ENCODE measurements at places on chromosomes 2 and 18. TPM values are rescaled to one million over a fixed set of nuclear protein-coding genes. Genes with fewer than 3 reads are reported as not detected.

GRCh38 chr2:159711562-159712142 lies 654 bp upstream of the MARCHF7 start:
- peak overlapping the region; percentile 99 for H3K27ac ChIP-seq
- H3K36me3 ChIP-seq, result peaks cover 13% of the 10 kb centered on the region
- H3K4me3 ChIP-seq, result peak overlapping the region; percentile 96
- peaks cover 24% of the 10 kb centered on the region for H3K4me1 ChIP-seq

- no peaks in the 10 kb centered on the region for H3K27me3 ChIP-seq
- peaks cover 31% of the 10 kb centered on the region for H3K4me1 ChIP-seq
- no peak overlapping the region for H3K4me3 ChIP-seq
- no peaks in the 10 kb centered on the region for H3K36me3 ChIP-seq
- DNase-seq, result no peak
Measured at GRCh38 chr2:56012221-56012765, 88.7 kb upstream of the EFEMP1 start.

DNA sequence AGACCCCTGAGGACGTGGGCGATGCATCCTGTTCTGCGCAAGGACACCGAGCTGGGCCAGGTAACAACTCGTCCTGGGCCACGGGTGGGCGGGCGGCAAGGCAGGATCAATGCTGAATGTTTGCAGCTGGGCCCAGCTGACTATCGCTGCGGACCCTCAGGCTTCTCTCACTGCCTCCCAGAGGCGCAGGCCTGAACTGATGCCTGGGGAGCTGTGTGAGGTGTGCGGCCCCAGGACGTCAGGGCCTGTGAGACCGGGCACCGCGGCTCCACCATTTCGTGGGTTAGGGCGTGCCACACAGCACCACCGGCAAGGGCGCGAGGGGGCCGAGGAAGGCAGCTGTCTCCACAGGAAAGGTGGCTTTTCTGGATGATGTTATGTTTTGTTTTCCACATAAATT lies 307.4 kb downstream of the NDUFA10 start:
- H3K27me3 ChIP-seq, result peaks cover 5% of the 10 kb centered on the region
- DNase-seq, result no peak
- H3K36me3 ChIP-seq, result peaks cover 3% of the 10 kb centered on the region
- H3K4me3 ChIP-seq, result no peak overlapping the region

DNA sequence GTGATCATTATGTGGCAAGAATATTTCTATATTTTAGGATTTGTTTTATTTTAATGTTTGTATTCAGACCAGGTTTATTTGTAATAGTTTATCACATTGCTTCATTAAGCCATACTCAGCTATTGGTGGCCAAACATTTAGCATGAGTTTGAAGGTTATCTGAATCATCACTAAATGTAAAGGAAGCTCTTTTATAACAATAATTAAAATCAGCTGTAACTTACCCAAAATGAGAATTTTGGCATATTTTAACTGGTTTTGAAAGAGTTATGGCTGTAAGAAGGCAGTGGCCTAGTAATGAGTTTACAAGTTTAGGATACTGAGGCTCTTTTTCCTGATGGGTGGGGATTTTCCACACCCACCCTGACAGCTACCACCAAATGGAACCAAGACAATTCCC lies 177.8 kb downstream of the EN1 start:
- DNase-seq, result no peak
- no peak overlapping the region for H3K27ac ChIP-seq
- no peak overlapping the region for H3K4me3 ChIP-seq
- H3K36me3 ChIP-seq, result no peaks in the 10 kb centered on the region

- peak; percentile 36 for DNase-seq
- peak overlapping the region; percentile 93 for H3K27ac ChIP-seq
- no peak overlapping the region for H3K4me3 ChIP-seq
- no peaks in the 10 kb centered on the region for H3K36me3 ChIP-seq
- peaks cover 2% of the 10 kb centered on the region for H3K27me3 ChIP-seq
Measured at GRCh38 chr2:144596073-144596871, 76.4 kb upstream of the ZEB2 start.

DNA sequence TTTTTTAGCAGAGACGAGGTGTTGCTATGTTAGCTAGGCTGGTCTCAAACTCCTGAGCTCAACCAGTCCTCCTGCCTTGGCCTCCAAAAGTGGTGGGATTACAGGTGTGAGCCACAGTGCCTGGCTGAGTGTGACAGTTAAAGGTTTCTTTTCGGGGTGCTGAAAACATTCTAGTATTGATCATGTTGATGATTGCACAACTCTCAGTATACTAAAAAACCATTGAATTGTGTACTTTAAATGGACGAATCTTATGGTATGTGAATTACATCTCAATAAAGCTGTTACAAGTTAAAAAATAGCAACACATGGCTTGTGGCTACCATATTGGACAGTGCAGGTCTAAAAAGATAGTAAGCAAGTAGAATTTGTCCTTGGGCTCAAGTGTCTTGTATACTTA lies 22.3 kb downstream of the PAPOLG start:
- H3K4me1 ChIP-seq, result no peaks in the 10 kb centered on the region
- H3K27me3 ChIP-seq, result no peaks in the 10 kb centered on the region
- H3K4me3 ChIP-seq, result no peak overlapping the region
- H3K36me3 ChIP-seq, result peaks cover 8% of the 10 kb centered on the region

GRCh38 chr18:35683021-35683420 lies 101.5 kb downstream of the GALNT1 start:
- H3K4me1 ChIP-seq, result peaks cover 3% of the 10 kb centered on the region
- no peak overlapping the region for H3K4me3 ChIP-seq
- no peaks in the 10 kb centered on the region for H3K27me3 ChIP-seq

- H3K4me3 ChIP-seq, result no peak overlapping the region
- no peaks in the 10 kb centered on the region for H3K27me3 ChIP-seq
- no peak overlapping the region for H3K27ac ChIP-seq
- DNase-seq, result no peak
- H3K36me3 ChIP-seq, result peaks cover 16% of the 10 kb centered on the region
- peaks cover 8% of the 10 kb centered on the region for H3K4me1 ChIP-seq
Measured at GRCh38 chr2:54366487-54367280, 89.4 kb upstream of the SPTBN1 start.

- H3K27me3 ChIP-seq, result no peaks in the 10 kb centered on the region
- peak overlapping the region; percentile 82 for H3K27ac ChIP-seq
- peaks cover 22% of the 10 kb centered on the region for H3K4me1 ChIP-seq
- no peak for DNase-seq
- H3K36me3 ChIP-seq, result peaks cover 3% of the 10 kb centered on the region
Measured at GRCh38 chr18:29003194-29003593, 826.3 kb upstream of the CDH2 start.

- no peak for DNase-seq
- H3K27ac ChIP-seq, result no peak overlapping the region
- H3K27me3 ChIP-seq, result peaks cover 11% of the 10 kb centered on the region
- H3K4me1 ChIP-seq, result peaks cover 32% of the 10 kb centered on the region
- H3K36me3 ChIP-seq, result no peaks in the 10 kb centered on the region
Measured at GRCh38 chr2:218785103-218785502, 3.2 kb downstream of the CYP27A1 start.

GRCh38 chr18:68944330-68944729 lies 146.4 kb downstream of the CCDC102B start:
- H3K4me1 ChIP-seq, result no peaks in the 10 kb centered on the region
- H3K36me3 ChIP-seq, result no peaks in the 10 kb centered on the region
- DNase-seq, result no peak
- no peaks in the 10 kb centered on the region for H3K27me3 ChIP-seq
- H3K27ac ChIP-seq, result no peak overlapping the region

- H3K27ac ChIP-seq, result no peak overlapping the region
- peaks cover 19% of the 10 kb centered on the region for H3K4me1 ChIP-seq
- H3K4me3 ChIP-seq, result no peak overlapping the region
- no peaks in the 10 kb centered on the region for H3K27me3 ChIP-seq
Measured at GRCh38 chr2:226788064-226788463, 11.6 kb downstream of the IRS1 start.

- no peaks in the 10 kb centered on the region for H3K36me3 ChIP-seq
- H3K4me1 ChIP-seq, result peaks cover 14% of the 10 kb centered on the region
- no peak overlapping the region for H3K27ac ChIP-seq
- no peak overlapping the region for H3K4me3 ChIP-seq
Measured at GRCh38 chr2:74021407-74021755, 36.7 kb downstream of the TET3 start.

DNA sequence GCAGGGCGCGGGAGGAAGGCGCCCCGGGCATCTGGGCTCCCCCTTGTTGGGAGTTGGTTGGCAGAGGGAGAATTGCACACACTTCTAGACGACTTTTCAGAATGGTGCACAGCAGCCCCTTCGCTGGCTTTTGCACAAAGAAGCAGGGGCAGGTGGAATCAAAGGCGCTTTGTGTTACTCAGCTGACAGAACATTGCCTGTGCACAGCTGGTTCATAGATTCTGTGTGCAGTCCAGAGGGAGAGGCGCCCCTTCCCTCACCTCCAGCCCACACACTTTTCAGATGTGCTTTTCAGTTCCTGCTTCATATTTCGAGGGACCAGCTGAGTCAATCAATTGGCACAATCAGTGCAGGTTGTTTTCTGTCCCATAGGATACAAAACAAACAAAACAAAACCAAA lies 348.4 kb upstream of the RAB12 start:
- H3K36me3 ChIP-seq, result peaks cover 43% of the 10 kb centered on the region
- H3K4me3 ChIP-seq, result no peak overlapping the region
- H3K27ac ChIP-seq, result no peak overlapping the region
- peaks cover 18% of the 10 kb centered on the region for H3K4me1 ChIP-seq
- H3K27me3 ChIP-seq, result peaks cover 8% of the 10 kb centered on the region

- no peak overlapping the region for H3K27ac ChIP-seq
- H3K4me1 ChIP-seq, result peaks cover 2% of the 10 kb centered on the region
- DNase-seq, result no peak
- H3K36me3 ChIP-seq, result no peaks in the 10 kb centered on the region
- H3K4me3 ChIP-seq, result no peak overlapping the region
Measured at GRCh38 chr2:235583925-235584637, 90.2 kb downstream of the AGAP1 start.

GRCh38 chr2:240840435-240841060 lies 20.5 kb upstream of the KIF1A start:
- peaks cover 11% of the 10 kb centered on the region for H3K27me3 ChIP-seq
- peak; percentile 89 for DNase-seq
- no peaks in the 10 kb centered on the region for H3K4me1 ChIP-seq

DNA sequence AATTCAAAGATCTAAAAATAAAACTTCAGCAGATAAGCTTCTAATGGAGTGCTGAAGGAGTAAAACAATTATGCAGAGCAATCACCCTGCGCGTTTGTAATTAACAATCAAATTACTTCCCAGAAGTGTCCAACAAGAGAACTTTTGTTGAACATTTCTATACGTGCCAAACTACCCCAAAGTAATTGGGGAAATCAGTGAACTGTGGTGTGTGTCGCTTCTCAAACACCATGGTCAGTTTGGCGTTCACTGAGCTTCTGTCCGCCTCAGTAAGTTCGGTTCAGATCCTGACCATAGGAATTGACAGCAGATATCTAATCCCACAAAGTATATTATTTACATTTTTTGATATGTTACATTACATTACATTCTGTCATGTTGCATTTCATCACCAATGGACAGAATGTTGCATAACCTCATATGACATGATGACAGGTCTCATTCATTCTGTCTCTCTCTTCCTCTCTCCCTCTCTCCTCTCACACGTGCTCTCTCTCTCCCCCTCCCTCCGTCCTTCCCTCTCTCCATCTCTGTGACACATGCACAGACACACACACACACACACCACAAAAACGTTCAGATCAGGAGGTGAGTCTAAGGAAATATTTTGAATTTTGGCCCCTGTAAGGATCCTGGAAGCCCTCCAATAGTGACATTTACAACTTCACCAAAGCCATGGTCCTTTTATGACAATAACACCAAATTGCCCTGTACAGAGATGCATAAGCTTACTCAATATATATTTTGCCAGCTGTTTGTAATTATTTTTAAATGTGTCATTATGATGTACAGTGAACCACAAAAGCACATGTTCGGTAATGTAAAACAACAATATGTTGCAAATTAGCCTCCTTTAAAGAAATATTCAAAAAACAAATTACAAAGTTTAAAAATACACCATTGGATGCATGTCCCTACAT lies 269.2 kb downstream of the FIGN start:
- H3K27ac ChIP-seq, result no peak overlapping the region
- no peaks in the 10 kb centered on the region for H3K27me3 ChIP-seq
- no peaks in the 10 kb centered on the region for H3K4me1 ChIP-seq
- H3K36me3 ChIP-seq, result no peaks in the 10 kb centered on the region

DNA sequence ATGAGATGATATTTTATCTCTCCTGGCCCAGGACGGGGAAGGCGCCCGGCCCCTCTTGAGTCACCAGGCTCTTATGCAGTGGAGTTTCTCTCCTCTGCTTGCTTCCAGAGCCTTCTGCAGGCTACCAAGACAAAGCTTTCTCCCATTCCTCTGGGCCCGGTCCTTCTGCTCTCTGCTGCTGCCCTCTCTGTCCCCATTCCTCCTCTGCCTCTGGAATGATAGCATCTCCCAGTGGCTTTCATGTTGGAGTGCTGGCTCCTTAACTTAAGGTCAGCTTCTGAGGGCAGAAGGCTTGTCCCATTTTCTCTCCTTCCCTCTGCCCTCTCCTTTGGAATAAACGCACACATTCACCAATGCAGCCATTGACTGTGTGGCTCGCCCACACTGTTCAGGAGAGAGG lies 86.2 kb downstream of the SDC1 start:
- no peak overlapping the region for H3K4me3 ChIP-seq
- no peak for DNase-seq
- no peak overlapping the region for H3K27ac ChIP-seq
- peaks cover 9% of the 10 kb centered on the region for H3K4me1 ChIP-seq

GRCh38 chr2:147567136-147567535 lies 277.7 kb upstream of the ACVR2A start:
- H3K27me3 ChIP-seq, result no peaks in the 10 kb centered on the region
- no peaks in the 10 kb centered on the region for H3K36me3 ChIP-seq
- no peak overlapping the region for H3K4me3 ChIP-seq
- no peak overlapping the region for H3K27ac ChIP-seq
- no peak for DNase-seq

- no peak overlapping the region for H3K4me3 ChIP-seq
- H3K27me3 ChIP-seq, result no peaks in the 10 kb centered on the region
Measured at GRCh38 chr2:18814387-18814786, 225.0 kb upstream of the NT5C1B start.

DNA sequence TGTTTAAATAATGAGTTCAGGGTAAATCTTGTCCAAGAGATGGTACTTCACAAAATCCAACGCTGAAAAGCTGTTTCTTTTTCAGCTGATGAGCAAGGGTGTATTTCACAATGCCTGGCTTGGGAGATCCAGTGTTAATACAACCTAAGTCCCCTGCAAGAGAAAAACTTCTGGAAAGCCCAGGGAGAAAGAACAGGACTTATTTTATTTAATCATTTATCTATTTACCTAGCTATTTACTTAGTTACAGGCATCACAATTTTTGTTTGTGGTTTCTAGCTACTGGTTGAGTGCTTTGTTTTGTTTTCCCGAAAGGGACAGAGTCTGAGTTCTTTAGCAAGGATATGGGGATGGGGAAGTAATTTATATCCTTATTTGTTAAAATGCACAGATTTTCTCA lies 598.2 kb upstream of the SYT4 start:
- H3K4me3 ChIP-seq, result no peak overlapping the region
- no peaks in the 10 kb centered on the region for H3K27me3 ChIP-seq
- no peak overlapping the region for H3K27ac ChIP-seq
- no peak for DNase-seq

The IL1RL1 gene
- total RNA-seq, result 0.10 TPM

The ACMSD gene
- not detected for total RNA-seq

The CD207 gene
- total RNA-seq, result 0.74 TPM

The NEDD4L gene
- total RNA-seq, result 42.8 TPM

The HOXD10 gene
- total RNA-seq, result not detected

The DPP4 gene
- total RNA-seq, result 0.59 TPM

The SPATA3 gene
- not detected for total RNA-seq

The MYO5B gene
- total RNA-seq, result 1.5 TPM

The DSG1 gene
- total RNA-seq, result not detected

The PRSS56 gene
- total RNA-seq, result not detected

The KCTD1 gene
- total RNA-seq, result 10.6 TPM

The GRB14 gene
- 5.8 TPM for total RNA-seq

The RAB6C gene
- 1.4 TPM for total RNA-seq

Measured in endothelial cell (in vitro differentiated cells).